Mucosa of gallbladder (tissue), 1 donor: ENCODE measurements at places on chromosomes 1 and 21. TPM values are rescaled to one million over a fixed set of nuclear protein-coding genes. Genes with fewer than 3 reads are reported as not detected.
A peak's percentile ranks its signal among the peaks of the same experiment; 100 is the strongest.

The PADI4 gene
- total RNA-seq, result 0.78 TPM

DNA sequence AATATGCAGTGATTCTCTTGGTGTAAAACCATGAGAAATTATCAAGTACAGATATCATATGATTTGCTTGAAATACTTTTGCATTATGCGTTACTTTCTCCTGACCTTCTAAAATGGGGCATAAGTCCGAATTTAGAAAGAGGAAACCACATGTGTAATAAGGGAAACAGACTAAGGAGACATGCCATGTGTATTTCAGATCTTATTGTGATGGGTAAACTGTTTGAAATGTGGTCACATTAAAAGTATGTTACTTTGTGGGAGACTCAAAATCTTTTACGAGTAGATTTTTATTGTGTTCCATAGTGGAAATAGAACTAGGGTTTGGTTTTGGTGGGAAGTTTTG is 173.0 kb downstream of the NFIA start:
- no peak for DNase-seq

- no peak for DNase-seq
Observed at GRCh38 chr1:17004466-17005364, 7.0 kb downstream of the ATP13A2 start.

The ELAPOR1 gene
- total RNA-seq, result 127 TPM

The TACSTD2 gene
- total RNA-seq, result 19.2 TPM

- no peak for DNase-seq
Observed at GRCh38 chr1:181608948-181609347, 125.6 kb downstream of the CACNA1E start.

DNA sequence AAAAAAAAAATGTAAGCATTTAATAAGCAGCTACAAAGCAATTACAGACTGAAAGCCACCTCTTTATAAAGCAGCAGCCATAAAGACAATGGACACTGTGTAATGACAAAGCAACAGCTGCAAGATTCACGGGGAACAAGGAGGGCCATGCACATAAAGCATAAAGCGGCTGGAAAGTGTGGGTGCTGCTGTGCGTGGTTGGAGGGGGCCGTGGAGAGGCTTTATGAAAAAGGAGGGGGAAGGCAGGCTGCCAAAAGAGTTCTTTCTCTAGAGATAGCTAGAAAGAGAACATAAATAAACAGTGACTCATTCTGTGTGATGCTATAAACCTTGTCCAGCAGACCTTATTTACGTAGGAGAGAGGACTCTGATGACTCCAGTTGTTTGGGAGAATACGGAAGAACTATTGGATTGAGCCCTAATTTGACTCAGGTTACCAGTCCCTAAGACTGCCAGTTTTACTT is 49.3 kb downstream of the ADAMTS1 start:
- DNase-seq, result peak; percentile 86

DNA sequence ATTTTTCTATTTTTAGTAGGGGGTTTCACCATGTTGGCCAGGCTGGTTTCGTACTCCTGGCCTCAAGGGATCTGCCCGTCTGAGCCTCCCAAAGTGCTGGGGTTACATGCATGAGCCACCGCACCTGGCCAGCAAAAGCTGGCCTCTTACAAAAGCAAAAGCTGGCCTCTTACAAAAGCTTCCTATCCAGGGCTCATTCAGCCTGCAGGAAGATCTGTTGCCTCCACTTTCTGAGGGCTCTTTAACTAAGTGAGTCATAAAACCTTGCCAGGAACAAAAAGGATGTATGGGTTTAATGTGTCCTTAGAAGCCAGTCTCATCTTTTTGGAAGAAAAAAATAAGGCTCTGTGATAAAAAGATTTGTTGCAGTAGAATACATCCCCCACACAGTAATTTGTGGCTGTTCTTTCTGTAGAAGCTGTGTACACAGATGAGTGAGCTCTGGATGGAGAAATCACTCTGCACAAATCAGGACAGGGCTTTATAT is 15.0 kb downstream of the HTR1D start:
- DNase-seq, result no peak

The SDHB gene
- 89.7 TPM for total RNA-seq

- no peak for DNase-seq
Observed at GRCh38 chr1:220894025-220894923, 15.0 kb downstream of the HLX start.

DNA sequence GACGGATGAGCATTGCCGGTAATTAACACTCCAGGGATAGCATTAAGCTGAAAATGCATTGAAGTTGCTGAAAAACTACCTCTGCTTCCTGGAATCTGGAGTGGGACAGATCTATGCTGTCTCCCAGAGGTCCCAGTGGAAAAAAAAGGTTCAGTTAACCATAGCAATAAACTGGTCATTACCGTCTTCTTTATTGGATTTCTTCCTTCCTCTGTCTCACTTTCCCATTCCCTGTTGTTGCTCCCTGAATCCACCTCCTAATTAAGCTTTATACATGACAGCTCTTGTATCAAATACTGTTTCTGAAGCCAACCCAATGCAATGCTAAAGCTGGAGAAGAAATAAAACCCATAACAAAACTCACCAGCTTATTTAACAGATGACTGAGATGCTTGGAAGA is 1805.9 kb downstream of the NCAM2 start:
- DNase-seq, result no peak
